Mucosa of gallbladder (tissue), 1 donor: ENCODE measurements at places on chromosomes 12 and 14. TPM values are rescaled to one million over a fixed set of nuclear protein-coding genes. Genes with fewer than 3 reads are reported as not detected.
A peak's percentile ranks its signal among the peaks of the same experiment; 100 is the strongest.

DNA sequence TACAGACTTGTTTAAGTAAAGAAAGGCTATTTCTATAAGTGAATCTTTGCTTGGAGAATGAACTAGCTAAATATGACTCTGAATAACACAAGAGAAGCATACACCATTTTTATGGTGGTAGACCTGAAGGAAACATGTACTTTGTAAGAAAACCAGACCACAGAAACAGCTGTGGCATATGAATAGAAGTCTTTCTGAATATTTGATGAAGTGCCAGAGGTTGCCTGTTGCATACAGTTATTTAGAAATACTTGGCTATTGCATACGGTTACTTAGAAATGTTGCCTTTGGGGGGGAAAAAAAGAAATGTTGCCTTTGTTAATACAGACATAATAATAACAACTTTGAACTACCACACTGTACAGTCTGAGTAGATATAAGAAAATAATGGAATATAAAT is 16.8 kb upstream of the LEMD3 start:
- DNase-seq, result no peak

DNA sequence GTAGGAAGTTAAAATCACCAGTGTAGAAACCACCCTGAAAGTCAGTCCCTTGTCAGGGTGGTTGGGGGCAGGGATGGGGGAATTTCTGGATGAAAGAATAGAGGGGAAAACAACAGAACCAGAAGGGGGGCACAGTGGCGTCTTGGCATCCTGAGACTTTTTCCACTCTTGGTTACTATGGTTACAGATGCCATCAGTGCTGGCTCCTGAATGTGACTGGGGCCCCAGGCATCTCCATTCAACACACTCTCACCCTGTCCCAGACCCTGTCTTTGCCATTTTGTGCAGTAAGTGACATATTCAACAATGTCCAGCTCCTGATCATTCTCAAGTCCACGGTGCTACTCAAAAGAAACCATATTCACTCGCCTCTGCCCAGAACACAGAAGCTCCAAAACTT is 11.3 kb downstream of the KCNK10 start:
- no peak for DNase-seq

GRCh38 chr14:61444215-61444768 is 122.9 kb downstream of the PRKCH start:
- DNase-seq, result no peak

DNA sequence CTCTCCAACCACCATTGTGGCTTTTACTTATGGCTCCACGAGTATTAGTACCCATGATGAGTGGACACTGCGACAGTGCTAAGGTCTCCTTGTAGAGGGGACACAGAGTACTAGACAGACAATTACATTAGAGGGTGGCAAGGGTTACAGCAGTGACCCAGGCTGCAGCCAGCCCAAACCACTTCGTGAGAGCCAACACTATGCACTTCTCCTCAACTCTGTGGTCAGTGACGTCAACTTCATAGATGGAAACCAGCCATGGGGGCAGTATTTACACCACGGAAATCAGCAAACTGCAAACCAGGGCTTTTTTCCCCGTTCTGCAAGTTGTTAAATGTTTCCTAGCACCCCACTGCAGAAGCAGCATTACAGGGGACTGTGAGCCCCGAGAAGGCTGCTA is 61.6 kb upstream of the ZFP36L1 start:
- DNase-seq, result no peak

GRCh38 chr14:31950764-31951637 is 126.1 kb upstream of the ARHGAP5 start:
- peak; percentile 47 for DNase-seq

LMNTD1 gene
- not detected for total RNA-seq

DNA sequence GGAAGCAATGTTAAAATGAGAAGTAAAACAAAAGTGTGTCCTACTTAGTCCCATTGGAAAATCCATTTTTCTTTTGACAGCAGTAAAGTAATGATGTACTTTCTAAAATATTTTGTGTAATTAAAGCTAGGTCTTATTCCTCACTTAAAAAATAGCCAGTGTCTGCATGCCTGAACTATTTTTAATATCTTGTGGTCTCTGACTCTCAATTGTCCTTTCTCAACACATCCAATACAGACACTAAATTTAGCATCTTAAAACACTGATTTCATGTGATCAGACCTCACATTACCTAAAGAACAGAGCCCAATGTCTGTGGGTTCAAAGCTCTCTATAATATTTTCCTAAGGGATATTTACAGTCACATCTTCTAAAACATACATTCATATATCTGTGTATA is 108.0 kb downstream of the DERA start:
- no peak for DNase-seq

- DNase-seq, result no peak
These were observed 9.3 kb downstream of the PAPLN start for GRCh38 chr14:73246387-73247150.

DNA sequence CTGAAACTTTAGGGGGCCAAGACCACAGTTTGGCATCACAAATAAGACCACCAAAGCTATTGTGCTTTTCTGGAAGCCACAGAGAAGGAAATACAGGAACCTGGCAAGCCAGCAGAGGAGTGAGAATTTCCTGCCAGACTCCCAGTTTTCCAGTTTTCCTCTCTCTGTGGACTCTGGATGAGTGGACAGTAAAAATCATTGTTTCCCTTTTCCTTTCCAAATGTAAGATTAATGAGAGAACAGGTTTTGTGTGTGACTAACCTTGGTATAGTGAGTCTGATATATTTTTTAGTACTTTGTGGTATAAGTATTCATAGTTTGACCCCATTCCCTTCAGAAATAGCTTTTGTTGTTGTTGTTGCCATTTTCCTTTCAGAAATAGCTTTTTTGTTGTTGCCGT is 2.6 kb upstream of the TAC3 start:
- DNase-seq, result no peak

TESPA1 gene
- total RNA-seq, result 4.1 TPM

DNA sequence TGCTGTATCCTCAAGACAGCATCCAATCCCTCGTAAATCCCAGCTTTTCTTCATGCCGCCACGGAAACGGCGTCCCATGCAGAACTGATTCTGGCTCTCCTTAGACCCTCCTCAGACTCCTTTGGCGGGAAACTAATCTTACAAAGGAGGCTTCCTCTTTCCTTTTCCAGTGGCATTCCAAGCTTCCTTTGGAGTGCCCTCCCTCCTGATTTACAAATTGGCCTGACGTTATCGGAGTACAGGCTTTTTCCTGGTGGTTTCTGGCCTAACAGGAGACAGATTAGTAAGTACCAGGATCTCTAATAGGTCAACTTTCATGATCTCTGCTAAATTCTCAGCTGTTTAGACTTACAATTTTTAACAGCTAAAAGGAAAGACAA is 1.3 kb upstream of the ZDHHC17 start:
- no peak for DNase-seq

GRCh38 chr12:101695706-101696105 is 1.7 kb upstream of the CHPT1 start:
- no peak for DNase-seq
